ENCODE measurements at places on chromosomes 2 and 18.
A peak's percentile ranks its signal among the peaks of the same experiment; 100 is the strongest.

- H3K36me3 ChIP-seq, result no peaks in the 10 kb centered on the region
- no peaks in the 10 kb centered on the region for H3K4me1 ChIP-seq
- H3K27me3 ChIP-seq, result peaks cover 10% of the 10 kb centered on the region
- no peak overlapping the region for H3K4me3 ChIP-seq
Observed at GRCh38 chr18:35837922-35838496, 134.5 kb upstream of the RMP24 start.

DNA sequence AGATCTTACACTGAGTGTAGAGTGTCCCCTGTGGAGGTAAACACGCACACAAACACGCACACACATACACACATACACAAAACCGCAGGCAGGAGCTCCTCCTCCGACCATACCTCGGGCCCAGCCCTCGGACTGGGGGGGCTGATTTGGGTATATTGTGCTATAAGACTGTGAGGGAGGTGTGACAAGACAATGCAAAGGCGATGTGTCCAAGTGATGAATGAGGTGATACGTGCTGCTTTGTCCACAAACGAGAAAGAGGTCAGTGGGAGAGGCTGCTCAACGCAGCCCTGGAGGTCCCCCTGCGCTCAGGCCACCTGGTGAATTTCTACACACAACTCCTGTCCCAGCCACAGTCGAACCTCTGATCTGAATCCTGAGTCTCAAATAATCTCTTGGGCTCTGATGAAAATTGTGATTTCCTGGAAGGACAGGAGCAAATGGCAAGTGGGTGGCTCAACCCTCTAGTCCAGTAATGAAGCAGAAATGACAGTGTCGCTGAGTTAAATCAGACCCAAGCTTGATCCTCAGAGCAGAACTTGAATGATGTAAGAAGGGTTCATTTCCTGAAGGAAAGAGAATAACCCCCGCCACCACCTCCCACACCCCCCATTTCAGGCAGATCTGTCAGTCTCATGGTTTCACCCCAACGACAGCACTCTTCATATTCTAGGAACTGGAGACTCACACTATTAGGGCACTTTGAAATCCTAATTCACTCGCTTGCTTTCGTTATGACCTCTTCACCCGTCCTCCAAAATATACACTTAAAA, 48.9 kb upstream of the ASXL2 start:
- no peak for DNase-seq
- peaks cover 2% of the 10 kb centered on the region for H3K4me1 ChIP-seq
- no peaks in the 10 kb centered on the region for H3K36me3 ChIP-seq
- no peak overlapping the region for H3K4me3 ChIP-seq
- no peak overlapping the region for H3K27ac ChIP-seq
- no peaks in the 10 kb centered on the region for H3K27me3 ChIP-seq

- no peak overlapping the region for H3K27ac ChIP-seq
- DNase-seq, result no peak
- peaks cover 10% of the 10 kb centered on the region for H3K27me3 ChIP-seq
- H3K4me1 ChIP-seq, result peaks cover 10% of the 10 kb centered on the region
- no peaks in the 10 kb centered on the region for H3K36me3 ChIP-seq
- no peak overlapping the region for H3K4me3 ChIP-seq
Observed at GRCh38 chr2:9814129-9814868, 29.0 kb upstream of the TAF1B start.

DNA sequence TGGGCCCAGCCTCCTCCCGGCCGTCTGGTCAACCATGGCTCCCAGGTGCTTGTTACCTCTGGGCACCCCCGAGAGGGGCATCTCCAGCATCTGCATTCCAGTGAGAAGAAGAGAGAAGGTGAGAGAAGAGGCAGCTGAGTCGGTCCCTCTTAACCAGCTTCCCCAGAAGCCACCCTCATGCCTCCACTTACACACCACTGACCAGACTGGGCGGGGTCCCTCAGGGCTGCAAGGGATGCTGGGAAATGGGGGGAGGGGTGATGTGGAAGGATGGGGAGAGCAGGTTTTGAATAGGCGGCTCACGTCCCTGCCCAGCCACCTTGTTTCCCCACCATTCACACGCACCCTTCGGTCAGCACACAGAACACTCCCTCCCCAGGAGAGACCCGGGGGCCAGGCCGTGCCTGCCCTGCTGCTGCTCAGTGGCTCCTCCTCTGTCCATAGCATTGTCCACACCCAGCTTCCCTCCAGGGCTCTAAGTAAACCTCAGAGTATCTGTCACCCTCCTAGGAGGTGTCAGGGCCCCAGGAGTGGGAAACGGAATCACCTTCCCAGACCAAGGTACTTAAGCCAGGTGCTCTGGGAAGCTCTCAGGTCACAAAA, 34.7 kb downstream of the GBX2 start:
- no peaks in the 10 kb centered on the region for H3K36me3 ChIP-seq
- H3K27me3 ChIP-seq, result no peaks in the 10 kb centered on the region
- H3K27ac ChIP-seq, result no peak overlapping the region

DNA sequence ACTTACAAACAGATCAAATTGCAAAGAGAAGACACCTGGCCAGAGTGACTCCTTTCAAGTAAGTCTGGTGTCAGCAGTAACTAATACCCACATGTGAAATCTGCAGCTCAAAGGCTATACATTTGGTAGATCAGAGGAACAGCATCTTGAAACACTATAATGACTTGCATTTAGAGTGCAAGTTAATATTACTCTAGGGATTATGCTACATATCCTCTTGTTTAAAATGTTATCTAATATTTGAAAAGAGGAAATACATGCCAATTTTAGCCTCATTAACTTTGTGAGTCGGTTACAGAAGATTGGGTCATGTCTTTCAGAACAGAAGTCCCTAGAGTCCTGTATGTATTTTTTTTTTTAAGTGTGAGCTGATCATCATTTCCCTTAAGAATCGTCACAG, 15.2 kb downstream of the LANCL1 start:
- no peak overlapping the region for H3K4me3 ChIP-seq
- peaks cover 5% of the 10 kb centered on the region for H3K4me1 ChIP-seq
- DNase-seq, result no peak
- H3K27me3 ChIP-seq, result no peaks in the 10 kb centered on the region
- H3K27ac ChIP-seq, result no peak overlapping the region
- H3K36me3 ChIP-seq, result peaks cover 37% of the 10 kb centered on the region

DNA sequence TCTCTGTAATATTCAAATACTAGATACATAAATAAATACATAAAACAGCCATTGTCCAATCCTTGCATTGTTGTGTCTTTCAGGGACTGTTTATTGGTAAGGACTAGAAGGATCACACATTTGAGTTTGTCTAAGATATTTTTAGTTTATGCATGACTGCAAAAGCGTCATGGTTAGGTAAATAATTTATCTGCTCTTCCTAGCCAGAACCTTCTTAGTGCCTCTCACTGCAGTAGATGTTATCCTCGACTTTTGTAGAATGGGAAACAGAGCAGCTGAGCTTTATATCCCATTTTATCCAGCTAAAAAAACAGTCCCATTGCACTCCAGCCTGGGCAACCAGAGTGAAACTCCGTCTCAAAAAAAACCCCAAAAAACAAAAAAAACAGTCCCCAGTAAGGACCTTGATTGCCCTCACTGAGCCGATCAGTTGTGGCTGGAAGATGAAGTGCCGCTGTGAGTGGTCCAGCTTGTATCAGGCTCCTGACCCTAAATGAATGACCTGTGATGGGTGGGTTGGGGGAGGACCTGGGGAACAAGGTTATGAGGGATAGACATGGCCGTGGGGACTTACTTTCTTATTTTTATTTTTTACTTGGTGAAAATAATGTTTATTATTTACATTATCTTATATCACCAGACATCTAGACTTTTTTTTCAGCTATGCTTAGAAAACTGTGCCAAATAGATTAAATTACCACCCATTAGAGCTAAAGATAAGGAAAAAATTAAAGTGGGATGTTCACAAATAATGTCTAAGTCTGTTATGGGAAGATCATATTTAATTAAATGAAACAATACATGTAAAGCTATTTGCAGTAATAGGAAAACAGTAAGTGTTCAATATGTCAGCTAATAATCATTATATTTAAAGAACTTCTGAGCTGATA, 10.9 kb upstream of the ADAM23 start:
- no peak overlapping the region for H3K27ac ChIP-seq
- no peak overlapping the region for H3K4me3 ChIP-seq
- DNase-seq, result no peak
- no peaks in the 10 kb centered on the region for H3K4me1 ChIP-seq
- no peaks in the 10 kb centered on the region for H3K36me3 ChIP-seq
- H3K27me3 ChIP-seq, result peaks cover 15% of the 10 kb centered on the region

DNA sequence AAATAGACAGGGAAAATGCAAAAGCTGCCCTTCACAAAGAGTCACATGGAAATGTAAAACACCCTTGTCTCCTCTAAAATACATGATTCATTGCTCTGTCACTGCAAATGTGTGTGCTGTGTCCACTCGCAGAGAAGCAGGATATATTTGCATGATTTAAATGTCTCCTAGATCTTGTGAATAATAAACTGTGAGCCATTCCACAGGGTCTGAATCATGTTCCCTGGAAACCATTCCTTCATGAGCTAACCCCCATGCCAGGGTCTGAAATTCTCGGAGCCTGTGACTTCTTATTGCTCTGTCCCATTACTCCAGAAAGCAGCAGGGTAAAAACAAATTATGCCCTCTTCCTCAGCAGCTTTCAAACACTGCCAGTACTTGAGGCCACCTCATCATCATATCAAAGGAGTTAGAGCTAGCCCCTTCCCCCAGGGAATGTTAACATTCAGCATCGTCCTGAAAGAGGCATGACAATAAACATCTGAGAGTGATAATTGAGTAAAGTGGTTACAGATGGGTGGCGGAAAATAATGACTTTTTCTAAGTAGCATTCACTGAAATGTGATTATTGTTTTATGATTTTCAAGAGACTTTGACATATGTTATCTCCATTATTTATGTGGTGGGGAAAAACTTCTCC, 11.7 kb upstream of the CNGA3 start:
- no peaks in the 10 kb centered on the region for H3K36me3 ChIP-seq
- H3K27me3 ChIP-seq, result peaks cover 24% of the 10 kb centered on the region
- no peak overlapping the region for H3K4me3 ChIP-seq
- H3K4me1 ChIP-seq, result no peaks in the 10 kb centered on the region
- DNase-seq, result no peak
- H3K27ac ChIP-seq, result no peak overlapping the region

GRCh38 chr18:80245781-80246444, 1.4 kb downstream of the PARD6G start:
- no peak for DNase-seq
- no peak overlapping the region for H3K27ac ChIP-seq
- H3K36me3 ChIP-seq, result no peaks in the 10 kb centered on the region
- peaks cover 8% of the 10 kb centered on the region for H3K4me1 ChIP-seq
- H3K4me3 ChIP-seq, result peak overlapping the region; percentile 55

- peak; percentile 41 for DNase-seq
- peaks cover 58% of the 10 kb centered on the region for H3K4me1 ChIP-seq
- H3K27ac ChIP-seq, result peak overlapping the region; percentile 95
- H3K4me3 ChIP-seq, result peak overlapping the region; percentile 46
- peaks cover 7% of the 10 kb centered on the region for H3K36me3 ChIP-seq
Observed at GRCh38 chr2:233350708-233351107, 3.6 kb upstream of the DGKD start.

DNA sequence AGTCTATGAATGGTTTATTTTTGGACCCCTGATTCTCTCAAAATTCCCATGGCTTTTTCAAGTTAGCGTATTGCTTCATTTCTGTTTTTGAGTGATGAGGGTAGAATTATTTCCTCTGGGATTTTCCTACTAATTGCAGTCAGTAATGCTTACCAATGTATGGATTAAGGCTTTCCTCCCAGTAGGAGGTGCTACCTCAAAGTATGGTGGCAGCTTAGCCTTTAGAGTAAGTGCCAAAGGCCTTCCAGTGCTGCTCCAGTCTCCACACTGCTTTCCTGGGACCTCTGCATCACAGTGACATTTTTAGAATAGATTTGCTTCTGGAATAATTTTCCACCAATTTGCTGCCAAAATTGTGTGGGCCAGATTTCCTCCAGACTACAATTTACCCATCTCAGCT, 16.2 kb upstream of the SSB start:
- H3K27ac ChIP-seq, result no peak overlapping the region
- H3K4me1 ChIP-seq, result no peaks in the 10 kb centered on the region
- H3K27me3 ChIP-seq, result peaks cover 4% of the 10 kb centered on the region
- no peaks in the 10 kb centered on the region for H3K36me3 ChIP-seq

GRCh38 chr2:112939425-112939824, 28.5 kb downstream of the IL37 start:
- no peak overlapping the region for H3K27ac ChIP-seq
- H3K36me3 ChIP-seq, result no peaks in the 10 kb centered on the region

- no peak overlapping the region for H3K4me3 ChIP-seq
- peaks cover 7% of the 10 kb centered on the region for H3K4me1 ChIP-seq
- no peak overlapping the region for H3K27ac ChIP-seq
- peaks cover 1% of the 10 kb centered on the region for H3K36me3 ChIP-seq
Observed at GRCh38 chr2:64952096-64952495, 37.1 kb upstream of the SLC1A4 start.

DNA sequence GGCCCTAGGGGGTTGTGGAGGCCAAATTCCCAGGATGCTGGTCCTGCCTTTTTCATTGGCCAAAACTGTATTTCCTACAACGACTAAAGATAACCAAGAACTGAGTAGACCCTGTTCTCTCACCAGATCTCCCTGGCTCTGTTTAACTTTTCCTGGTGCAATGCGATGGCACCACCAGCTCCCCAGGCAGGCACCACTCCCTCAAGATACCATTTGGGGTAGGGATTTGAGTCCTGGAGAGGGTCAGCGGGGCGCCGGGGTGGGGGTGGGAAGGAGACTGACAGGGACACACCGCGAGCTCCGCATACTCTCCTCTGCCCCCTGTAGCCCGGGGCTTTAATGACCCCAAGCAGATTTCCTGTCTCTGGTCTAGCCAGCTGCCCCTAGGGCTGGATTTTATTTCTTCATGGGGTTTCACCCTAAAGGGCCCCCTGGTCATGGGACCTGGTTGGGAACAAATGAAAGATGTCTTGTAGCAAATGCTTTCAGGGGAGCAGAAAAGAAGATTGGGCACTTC, 7.3 kb downstream of the SIX2 start:
- H3K4me3 ChIP-seq, result peak overlapping the region; percentile 56
- no peaks in the 10 kb centered on the region for H3K36me3 ChIP-seq
- peaks cover 79% of the 10 kb centered on the region for H3K27me3 ChIP-seq
- no peak overlapping the region for H3K27ac ChIP-seq
- DNase-seq, result no peak
- H3K4me1 ChIP-seq, result peaks cover 22% of the 10 kb centered on the region

- H3K27ac ChIP-seq, result no peak overlapping the region
- DNase-seq, result no peak
- no peaks in the 10 kb centered on the region for H3K36me3 ChIP-seq
- no peaks in the 10 kb centered on the region for H3K27me3 ChIP-seq
- peaks cover 16% of the 10 kb centered on the region for H3K4me1 ChIP-seq
Observed at GRCh38 chr18:49070552-49070951, 119.8 kb upstream of the SMAD7 start.

- no peaks in the 10 kb centered on the region for H3K36me3 ChIP-seq
- H3K27ac ChIP-seq, result no peak overlapping the region
- DNase-seq, result no peak
- H3K4me1 ChIP-seq, result peaks cover 84% of the 10 kb centered on the region
Observed at GRCh38 chr2:68723181-68723580, 11.4 kb upstream of the ARHGAP25 start.
